ENCODE measurements at places on chromosomes 3 and 15. TPM values are rescaled to one million over a fixed set of nuclear protein-coding genes. Genes with fewer than 3 reads are reported as not detected.

Gene FOXL2NB
- not detected for total RNA-seq

Gene PRSS50
- total RNA-seq = not detected

- peak overlapping the region; percentile 62 for H3K27ac ChIP-seq
- peaks cover 41% of the 10 kb centered on the region for H3K36me3 ChIP-seq
- DNase-seq = no peak
- H3K4me3 ChIP-seq = no peak overlapping the region
Observed at GRCh38 chr3:53244271-53244670, 11.6 kb downstream of the TKT start.

DNA sequence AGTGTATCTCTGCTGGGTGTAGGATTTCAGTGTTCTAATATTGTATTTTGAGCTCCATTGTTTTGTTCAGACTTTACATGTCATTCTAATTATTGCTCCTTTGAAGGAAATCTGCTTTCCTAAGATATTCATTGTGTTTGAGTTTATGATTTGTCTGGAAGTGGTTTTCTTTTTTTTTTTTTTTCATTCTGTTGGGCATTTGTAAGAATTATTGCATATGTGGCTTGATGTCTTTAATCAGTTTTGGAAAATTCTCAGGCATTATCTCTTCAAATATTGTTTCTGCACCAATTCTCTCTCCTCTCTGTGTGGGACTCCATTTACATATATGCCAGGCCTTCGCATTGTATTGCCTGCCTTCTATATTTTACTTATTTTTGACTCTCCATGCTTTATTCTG lies 65.8 kb upstream of the RNU6-1 start:
- H3K27ac ChIP-seq = no peak overlapping the region
- no peak overlapping the region for H3K4me3 ChIP-seq
- no peak for DNase-seq

- H3K4me1 ChIP-seq = peaks cover 53% of the 10 kb centered on the region
- H3K27ac ChIP-seq = peak overlapping the region; percentile 99
- no peak for DNase-seq
- H3K4me3 ChIP-seq = no peak overlapping the region
Observed at GRCh38 chr15:67171471-67171870, 83.0 kb downstream of the AAGAB start.

GRCh38 chr3:11434563-11435096 lies 162.4 kb downstream of the ATG7 start:
- H3K27ac ChIP-seq = peak overlapping the region; percentile 81
- DNase-seq = no peak
- no peak overlapping the region for H3K4me3 ChIP-seq

- no peak overlapping the region for H3K27ac ChIP-seq
- H3K36me3 ChIP-seq = no peaks in the 10 kb centered on the region
- no peaks in the 10 kb centered on the region for H3K27me3 ChIP-seq
- no peaks in the 10 kb centered on the region for H3K4me1 ChIP-seq
- DNase-seq = no peak
Observed at GRCh38 chr3:28982906-28983305, 298.0 kb upstream of the RBMS3 start.

Measured in osteoblast (primary cell).